ENCODE measurements at places on chromosomes 7 and 10.

DNA sequence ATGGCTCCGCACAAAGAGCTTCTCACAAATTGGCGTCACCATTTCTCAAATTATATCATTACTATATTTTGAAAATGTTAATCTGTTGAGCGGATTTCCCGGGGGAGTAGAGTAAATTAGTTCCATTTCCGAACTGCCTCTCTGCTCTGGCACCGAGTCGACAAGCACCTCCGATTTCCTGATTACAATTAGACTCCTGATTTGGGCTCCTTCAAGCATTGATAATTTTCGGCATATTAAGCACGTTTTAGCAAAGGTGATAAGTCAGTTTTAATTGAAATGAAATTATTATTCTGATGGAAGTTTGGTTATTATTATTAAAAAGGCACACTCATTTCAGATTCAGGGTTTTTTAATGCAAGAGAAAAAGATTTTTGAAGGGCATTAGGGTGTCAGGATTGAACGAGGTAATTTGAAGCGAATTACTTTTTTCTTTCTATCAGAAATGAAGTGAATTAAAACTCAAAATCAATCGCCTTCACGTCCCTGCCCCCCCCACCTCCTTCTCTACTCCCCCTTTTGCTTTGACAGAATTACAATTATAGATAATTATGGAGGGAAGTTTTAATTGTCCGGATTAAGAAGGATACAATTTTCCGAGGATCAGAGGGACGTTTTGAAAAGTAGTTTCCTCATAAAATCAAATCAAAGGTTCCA lies 4.0 kb upstream of the UNCX start:
- DNase-seq = no peak

- DNase-seq = no peak
These were observed 16.4 kb upstream of the PARP12 start for GRCh38 chr7:140079121-140079536.

GRCh38 chr10:33753389-33753788 lies 418.9 kb upstream of the NRP1 start:
- no peak for DNase-seq

DNA sequence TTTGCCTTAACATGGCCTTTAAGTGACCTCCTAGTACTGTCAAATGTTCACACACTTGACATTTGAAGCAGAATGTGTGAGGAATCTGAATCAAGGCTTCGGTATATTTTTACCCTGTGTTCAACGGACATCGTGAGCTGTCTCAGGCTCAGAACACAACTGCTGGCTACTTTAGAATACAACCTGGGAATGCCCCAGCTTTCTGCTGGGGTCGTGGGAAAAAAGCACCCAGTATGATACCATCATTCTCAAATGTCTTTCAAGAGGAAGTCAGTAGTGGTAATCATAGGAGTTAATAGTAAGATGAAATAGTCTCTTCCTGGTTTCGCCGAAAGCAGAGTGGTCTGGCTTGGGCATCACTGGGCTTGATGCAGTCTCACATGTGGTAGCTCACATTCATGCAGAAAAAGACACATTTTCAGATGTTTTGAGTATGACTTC lies 67.2 kb downstream of the CREB5 start:
- DNase-seq = no peak

DNA sequence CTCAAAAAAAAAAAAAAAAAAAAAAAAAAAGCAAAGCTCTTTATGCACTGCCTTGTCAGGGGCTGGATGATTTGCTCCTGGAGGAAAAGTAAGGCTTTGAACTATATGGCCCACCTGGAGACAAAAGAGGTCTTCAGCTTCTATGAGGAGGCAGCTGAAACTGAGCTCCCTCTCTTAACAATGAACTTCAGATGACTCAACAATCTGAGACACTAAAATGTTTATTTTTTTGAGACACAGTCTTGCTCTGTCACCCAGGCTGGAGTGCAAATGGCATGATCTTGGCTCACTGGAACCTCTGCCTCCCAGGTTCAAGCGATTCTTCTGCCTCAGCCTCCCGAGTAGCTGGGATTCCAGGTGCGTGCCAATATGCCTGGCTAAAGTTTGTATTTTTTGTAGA lies 36.7 kb downstream of the RAB19 start:
- DNase-seq = no peak

DNA sequence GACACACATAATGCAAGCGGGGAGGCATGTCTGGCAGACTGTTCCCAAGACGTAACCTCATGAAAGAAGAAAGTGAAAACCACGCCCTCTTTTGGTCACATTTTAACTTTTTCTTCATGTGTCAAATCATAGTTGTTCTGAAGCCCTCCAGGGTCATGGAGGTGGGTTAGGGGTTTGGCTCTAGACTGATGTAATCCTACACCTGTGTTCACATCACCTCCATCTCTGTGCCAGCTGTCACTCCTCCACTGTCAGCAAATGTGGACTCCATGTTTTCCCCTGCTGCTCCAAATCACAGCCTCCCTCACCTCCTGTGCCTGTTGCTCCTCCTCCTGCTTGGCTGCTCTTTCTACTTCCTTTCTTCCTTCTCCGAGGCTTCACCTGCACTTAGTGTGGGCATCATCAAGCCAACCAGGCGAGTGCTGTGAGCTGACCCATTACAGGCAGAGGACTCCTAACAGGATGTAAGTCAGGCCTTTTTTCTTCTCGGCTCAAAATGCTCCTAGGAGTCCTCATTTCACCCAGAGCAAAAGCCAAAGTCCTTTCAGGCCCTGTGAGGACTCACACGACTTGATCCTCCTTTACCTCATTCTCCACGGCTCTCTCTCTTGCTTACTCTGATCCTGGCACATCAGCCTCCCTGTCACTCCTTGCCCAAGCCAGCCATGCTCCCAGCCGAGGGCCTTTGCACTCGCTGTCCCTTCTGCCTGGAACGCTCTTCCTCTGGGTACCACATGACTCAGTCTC lies 66.4 kb upstream of the IFRD1 start:
- no peak for DNase-seq

DNA sequence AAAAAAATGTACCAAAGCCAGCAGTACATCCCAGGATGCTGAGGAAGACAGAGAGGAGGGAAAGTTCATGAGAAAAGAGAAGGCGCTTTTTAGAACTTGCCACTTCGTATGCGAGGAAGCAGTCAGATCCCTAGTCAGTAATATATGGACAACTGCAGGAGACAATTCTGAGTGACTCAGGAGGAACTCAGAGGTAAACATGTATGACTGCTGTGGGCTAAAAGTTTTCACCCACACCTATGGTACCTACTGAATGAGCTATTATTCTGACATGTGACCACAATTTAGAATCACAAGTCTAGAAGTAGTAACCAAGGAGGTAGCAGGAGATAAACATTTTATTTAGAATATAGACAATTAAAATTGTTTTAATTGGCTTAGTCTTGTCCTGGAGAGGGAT lies 126.5 kb downstream of the ICA1 start:
- no peak for DNase-seq

DNA sequence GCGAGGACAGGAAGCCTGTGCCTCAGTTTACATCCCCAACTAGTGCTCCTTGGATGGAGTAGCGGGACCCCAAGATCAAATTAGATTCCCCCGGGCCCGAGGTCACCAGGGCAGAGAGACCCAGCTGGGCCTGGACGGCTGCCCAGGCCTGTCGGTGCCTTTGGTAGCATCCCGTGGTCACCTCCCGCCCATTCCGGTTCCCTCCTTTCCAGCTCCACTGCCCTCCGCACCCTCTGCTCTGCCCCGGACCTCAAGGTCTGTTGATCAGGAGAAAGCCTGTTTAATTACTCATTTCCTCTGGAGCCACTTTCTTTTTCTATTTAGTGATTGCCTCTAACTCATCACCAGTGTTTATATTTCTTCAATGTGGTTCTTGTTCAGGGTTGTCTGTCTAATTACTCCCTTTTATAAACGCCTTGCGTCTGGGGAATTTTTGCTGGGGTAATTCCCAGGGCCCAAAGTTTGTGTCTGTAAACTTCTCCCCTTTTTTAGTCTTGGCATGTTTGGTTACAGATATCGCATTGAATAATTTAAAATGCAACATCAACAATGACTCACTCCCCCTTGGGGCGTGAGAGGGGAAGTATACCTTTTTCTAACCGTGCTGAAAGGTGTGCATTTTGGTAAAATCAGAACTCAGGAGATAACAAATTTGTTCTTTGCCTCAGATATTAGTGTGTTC lies 1.9 kb downstream of the FOXK1 start:
- no peak for DNase-seq
